ENCODE measurements at places on chromosomes 7 and 10.

GRCh38 chr10:12801214-12802087 lies 200.1 kb downstream of the CCDC3 start:
- DNase-seq = no peak

DNA sequence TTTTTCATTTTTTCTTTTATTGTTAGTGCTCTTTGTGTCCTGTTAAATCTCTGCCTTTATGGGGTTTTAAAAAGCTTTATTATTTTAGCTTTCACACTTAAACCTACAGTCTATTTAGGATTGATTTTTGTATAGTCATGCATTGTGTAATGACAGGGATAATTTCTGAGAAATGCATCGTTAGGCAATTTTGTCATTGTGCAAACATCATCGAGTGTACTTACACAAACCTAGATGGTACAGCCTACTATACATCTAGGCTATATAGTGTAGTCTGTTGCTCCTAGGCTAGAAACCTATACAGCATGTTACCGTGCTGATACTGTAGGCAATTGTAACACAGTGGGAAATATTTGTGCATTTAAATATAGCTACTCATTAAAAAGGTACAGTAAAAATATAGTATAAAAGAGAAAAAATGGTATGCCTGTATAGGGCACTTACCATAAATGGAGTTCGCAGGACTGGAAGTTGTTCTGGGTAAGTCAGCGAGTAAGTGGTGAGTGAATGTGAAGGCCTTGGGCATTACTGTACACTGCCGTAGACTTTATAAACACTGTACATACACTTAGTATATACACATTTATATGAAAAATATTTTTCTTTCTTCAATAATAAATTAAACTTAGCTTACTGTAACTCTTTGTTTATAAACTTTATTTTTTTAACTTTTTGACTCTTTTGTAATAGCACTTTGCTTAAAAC lies 16.0 kb downstream of the UBE2D1 start:
- no peak for DNase-seq

- DNase-seq = peak; percentile 92
Observed at GRCh38 chr7:2978408-2978807, 65.3 kb downstream of the CARD11 start.

DNA sequence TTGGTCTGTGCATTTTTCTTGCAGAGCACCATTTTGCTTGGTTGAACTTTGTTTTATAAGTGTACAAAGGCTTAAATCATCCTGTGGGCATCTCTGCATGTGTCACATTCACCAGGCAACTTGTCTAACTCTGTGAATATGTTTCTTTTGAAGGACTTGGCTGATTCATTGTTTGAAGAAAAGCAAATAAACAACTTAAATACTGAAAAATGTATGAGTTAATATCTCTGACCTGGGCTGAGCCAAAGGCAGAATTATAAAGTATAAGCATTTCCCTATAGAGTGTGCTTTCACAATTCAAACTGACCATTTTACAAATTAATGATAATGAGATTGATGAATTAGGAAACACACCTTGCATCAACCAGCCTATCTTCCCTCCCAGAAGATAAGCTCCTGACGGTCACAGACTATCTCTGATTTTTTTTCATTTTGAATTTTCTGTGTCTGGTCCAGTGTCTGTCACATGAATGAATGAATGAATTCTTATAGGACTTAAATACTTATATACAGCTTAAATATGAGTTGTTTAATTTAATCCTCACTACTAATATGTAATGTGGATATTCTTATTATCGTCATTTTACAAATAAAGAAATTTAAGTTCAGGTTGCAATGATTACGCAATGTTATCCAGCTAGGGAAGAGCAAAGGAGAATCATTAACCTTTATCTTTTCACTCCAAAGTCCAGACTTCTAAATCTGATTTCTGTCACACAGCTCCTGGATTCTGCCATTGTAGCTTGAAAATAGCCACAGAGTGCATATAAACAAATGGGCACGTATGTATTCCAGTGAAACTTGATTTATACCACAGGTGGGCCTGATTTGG lies 182.0 kb upstream of the PHYHIPL start:
- no peak for DNase-seq

GRCh38 chr7:98685541-98685940 lies 68.5 kb downstream of the NPTX2 start:
- DNase-seq = no peak

GRCh38 chr10:71228875-71229675 lies 16.7 kb downstream of the UNC5B start:
- DNase-seq = no peak
